ENCODE measurements at places on chromosomes 1 and 21.

GRCh38 chr1:86914998-86915736 is 732 bp downstream of the HS2ST1 start:
- peak; percentile 19 for DNase-seq

GRCh38 chr21:31666445-31667010 is 7.0 kb downstream of the SOD1 start:
- DNase-seq: no peak

GRCh38 chr1:90561911-90562310 is 155.2 kb downstream of the BARHL2 start:
- DNase-seq: no peak

DNA sequence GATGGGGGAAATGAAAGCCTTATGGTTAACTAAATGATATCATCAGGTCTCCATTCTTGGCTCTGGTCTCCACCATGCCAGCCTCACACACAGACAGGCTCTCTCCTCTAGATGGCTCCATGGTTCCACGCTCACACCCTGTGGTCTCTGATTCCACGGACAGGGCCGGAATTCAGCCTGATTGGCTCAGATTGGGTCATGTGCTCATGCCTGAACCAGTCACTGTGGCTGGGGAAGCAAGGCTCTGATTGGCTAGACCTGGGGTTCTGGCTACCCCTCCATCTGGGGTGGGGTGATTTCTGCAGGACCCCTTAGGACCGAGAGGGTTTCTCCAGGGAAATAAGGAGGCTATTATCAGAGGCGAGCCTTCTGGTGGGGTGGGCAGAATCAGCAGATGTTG is 277.0 kb downstream of the PTPRU start:
- DNase-seq: no peak

DNA sequence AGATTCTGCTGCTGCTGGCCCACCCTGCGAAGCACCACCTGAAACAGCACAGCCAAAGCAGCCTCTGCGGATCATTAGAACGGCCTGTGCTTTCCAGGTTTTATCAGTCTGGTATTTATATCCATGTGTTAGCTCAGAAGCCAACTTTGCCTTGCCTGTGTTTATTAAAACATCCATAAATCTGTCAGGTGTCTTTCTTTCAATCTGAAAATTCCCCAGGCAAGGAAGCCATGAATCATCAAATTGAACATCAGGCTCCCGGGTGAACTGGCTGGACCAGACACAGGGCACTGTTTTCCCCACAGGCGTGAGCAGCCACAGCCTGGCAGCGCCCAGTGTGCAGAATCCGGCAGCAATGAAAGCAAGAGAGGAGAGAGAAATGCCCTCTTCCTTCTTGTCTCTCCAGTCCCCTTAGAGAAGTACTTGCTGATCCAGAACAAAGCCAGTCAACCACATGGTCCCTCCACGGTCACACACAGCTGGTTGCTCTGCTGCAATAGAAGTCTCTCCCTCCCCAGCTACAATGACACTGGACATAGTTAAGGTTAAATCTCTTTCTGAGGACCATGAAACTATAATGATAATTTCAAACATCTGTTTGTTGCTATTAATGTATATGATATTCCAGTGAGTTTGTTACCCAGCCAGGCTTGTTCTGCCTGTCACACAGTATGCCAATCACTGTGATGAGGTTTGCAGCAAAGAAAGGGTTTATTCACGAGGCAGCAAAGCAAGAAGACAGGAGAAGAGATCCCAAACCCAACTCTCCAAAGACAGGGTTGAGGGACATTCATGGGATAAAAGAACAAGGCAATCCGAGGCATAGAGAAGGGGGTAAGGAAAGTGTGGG is 212.1 kb upstream of the FMN2 start:
- DNase-seq: no peak

DNA sequence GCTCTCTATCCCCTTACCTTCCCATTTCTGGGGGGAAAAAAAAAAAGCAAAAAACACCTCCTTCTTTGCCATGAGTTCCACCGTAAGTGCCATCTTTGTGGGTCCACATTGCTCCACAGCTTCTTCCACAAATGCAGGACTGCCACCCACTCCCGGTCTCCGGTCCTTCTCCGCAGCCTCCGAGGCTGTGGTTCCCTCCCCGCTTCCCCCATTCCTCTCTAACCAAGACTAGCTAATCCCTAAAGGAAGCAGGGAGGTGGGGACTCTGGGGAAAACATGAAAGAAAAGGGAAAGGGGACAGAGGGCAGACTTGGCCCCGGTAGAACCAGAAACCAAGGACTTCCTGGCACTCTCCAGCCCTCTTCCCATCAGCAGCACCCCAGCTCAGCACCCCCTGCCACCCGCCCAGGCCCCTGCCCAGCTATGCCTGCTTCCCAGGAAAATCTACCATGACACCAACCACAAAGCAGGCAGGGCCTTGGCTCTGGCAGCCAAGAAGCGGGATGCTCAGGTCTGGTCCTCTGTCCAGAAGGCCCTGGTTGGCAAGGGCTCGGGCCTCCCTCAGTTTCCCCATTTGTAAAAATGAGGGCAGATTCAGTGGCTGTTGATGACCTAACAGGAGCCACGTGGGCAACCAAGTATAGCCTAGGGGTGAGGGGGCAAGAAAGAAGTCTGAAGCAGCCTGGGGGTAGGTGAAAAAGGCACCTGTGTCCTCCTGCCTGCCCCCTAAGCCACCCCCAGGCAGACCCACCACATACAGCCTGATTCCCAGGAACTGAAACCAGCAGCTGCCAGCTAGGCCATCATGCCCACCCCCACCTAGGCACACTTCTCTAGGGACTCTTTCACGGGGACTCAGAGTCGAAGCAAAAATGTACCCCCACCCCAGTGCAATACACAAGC is 2.5 kb downstream of the EPHA2 start:
- DNase-seq: no peak

DNA sequence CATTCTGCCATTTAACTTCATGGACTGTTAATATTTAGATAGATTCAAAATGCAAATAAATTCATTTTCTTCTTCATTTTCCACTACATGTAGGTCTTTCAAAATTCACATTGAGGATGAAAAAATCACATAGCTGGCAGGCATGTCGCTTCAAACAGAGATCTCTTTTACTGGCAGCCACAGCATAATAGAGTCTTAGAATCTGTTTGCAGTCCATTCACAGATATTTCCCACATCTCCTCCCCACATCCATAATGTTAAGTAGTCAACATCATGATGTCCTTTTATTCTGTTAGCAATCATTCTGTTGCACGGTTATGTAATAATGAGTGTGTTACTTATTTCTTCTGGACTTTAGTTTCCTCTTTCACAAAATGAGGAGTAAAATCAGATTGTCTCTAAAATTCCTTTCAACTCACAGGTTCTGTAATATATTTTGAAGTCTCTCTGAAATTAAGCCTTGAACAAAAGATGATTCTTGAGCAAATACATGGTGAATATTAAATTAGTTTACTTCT is 257.5 kb upstream of the SNX7 start:
- no peak for DNase-seq

GRCh38 chr1:61175976-61176375 is 93.6 kb downstream of the NFIA start:
- no peak for DNase-seq

DNA sequence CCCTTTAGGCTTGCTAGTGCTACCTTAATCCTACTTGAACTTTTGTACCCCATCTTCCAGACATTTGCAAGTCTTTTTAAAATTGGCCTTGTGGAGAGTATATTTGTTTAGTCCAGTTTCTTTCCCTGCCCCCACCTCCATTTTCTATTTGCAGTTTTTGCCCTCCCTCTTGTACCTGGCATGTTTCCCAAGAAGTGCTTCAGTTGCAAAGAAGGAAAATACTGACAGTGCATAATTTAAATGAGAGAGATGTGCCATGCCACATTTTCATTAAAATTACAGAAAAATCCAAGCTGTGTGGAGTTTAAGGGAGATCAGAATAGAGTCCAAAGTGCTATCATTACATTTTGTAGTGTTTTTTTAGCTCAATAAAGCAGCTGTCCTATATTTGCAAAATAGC is 150.0 kb upstream of the ADGRL2 start:
- no peak for DNase-seq

GRCh38 chr1:239700667-239701066 is 314.3 kb downstream of the CHRM3 start:
- DNase-seq: no peak

DNA sequence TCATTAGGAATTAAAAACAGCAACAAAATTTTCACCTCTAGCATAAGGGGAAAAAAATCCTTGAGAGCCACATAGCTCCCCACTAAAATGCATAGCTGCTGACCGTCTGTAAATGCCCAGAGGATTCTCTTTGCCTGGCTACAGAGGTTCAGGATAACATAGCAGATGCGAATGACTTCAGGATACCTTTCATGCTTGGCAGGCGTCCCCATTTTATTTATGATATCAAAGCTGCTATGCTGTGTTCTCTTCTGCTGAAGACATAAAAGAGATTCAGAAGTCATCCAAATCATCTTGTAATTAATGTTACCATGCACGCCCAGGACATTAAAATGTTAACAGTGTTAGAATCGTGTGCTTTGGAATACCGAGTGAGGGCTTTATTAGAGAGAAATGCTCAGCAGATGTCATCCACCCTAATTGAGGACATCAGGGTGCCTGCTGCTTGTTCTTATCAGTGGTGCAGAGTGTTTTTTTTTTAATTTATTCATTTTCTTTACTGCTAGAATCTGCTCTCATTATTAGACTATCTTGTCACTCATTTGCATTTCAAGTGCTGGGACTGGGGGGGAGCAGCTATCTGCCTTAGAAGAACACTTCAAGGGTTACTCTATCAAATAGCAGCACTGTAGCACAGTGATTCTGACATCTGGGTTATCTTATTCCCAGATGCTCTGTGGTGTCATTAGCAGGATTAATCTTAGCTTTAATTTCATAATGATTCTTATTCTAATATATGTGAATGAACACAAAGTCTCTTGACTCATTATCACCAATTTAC is 139.5 kb downstream of the ZNF326 start:
- DNase-seq: no peak

GRCh38 chr1:230058626-230059025 is 8.4 kb upstream of the GALNT2 start:
- DNase-seq: no peak

DNA sequence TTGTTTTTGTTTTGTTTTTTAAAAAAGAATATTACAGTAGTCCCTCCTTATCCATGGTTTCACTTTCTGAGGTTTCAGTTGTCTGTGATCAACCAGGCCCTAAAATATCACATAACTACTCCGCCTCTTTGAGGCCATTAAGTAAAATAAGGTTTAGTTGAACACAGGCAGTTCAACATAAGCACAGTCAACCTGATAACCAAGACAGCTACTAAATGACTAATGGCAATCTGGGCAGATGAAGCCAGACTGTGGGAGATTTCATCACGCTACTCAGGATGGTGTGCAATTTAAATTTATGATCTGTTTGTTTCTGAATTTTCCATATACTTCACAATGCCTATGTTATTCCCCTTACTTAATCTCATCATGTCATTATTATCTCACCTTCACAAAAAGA is 30.1 kb downstream of the LDLRAD1 start:
- no peak for DNase-seq

- no peak for DNase-seq
These were observed 8.7 kb upstream of the PPP1R15B start for GRCh38 chr1:204420039-204421004.

GRCh38 chr1:3541936-3542335 is 69.4 kb downstream of the MEGF6 start:
- DNase-seq: no peak

DNA sequence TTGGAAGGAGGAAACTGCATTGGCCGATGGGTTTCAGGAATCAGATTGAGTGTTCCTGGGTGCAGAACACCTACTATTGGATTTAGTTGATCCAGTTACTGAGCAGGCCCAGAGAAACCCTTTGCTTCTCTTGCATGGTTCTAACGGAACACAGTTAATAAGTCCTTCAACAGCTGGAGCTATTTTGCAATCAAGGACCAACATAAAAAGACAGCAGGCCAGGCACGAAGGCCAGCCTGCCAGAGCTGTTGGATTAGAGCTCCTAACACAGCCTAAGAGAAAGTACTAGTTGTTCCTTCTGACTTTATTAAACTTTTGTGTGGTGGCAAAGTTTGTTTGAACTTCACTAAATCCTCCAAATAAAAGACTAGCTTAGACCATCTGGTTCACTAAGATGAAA is 148.0 kb upstream of the LMO4 start:
- DNase-seq: no peak

- no peak for DNase-seq
These were observed 64.4 kb upstream of the GJA5 start for GRCh38 chr1:147824798-147825197.

GRCh38 chr1:85884372-85885035 is 176.3 kb upstream of the ZNHIT6 start:
- no peak for DNase-seq

Data from activated CD4-positive, CD25-positive, alpha-beta regulatory T cell treated with anti-CD3 and anti-CD28 coated beads, Interleukin-2, amount 50 U/mL, for 16 hours (primary cell).